ENCODE measurements at places on chromosomes 7 and 10.

DNA sequence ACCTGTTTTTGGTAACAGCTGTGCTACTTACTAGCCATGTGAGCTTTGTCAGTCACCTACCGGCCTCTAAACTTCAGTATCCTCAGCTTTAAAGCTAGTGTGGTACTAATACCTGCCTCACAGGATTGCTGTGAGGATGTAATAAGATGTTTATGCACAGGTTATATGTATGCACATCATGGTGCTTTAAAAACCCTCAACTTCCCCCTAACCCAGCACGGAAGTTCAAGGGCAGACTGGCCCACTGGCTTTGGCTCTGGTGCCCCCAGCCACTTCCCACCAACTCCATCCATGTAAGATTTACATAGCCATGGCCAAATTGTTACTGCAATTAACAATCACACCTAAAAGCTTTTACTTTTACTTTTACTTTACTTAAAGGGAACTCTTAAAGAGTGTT is 676.0 kb upstream of the GALNT17 start:
- no peak for DNase-seq

DNA sequence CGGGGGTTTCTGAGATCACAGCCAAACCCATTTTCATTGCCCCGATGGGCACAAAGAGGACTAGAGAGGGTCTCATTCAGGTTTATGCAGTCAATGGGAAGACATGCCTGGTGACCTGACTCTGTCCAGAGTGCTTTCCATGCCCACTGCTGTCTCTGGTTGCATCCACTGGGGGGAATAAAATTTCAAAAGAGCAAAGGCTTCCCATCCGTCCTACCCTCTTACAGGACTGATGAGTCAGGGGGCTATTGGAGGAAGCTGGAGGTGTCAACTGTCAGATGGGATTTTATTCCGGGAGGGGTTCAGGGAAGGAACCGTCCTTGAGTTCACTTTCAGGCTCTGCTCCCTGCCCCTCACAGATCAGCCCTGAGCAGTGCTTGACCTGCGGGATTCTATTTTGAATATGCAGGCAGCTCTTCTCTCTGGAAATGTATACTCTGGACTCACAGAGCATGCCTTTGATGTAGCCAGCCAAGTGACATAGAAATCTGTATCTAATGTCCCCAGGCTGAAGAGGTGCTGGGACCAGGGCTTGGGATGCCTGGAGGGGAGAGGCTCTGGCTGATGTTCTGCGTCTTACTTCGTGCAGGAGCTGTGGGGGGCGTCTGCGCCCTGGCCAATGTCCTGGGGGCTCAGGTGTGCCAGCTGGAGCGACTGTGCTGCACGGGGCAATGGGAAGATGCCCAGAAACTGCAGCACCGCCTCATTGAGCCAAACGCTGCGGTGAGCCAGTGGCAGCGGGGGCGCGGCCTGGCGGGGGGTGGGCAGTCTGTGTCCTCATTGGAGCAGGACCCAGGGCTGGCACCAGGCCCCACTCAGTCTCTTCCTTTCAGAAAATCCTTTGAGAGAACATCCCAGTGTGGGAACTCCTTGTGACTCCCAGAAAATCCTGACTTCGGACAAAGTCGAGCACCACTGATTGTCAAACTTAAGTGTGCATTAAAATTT is 12.0 kb downstream of the C10orf62 start:
- DNase-seq: no peak

- DNase-seq: no peak
Observed at GRCh38 chr10:118407777-118408176, 65.7 kb upstream of the FAM204A start.

DNA sequence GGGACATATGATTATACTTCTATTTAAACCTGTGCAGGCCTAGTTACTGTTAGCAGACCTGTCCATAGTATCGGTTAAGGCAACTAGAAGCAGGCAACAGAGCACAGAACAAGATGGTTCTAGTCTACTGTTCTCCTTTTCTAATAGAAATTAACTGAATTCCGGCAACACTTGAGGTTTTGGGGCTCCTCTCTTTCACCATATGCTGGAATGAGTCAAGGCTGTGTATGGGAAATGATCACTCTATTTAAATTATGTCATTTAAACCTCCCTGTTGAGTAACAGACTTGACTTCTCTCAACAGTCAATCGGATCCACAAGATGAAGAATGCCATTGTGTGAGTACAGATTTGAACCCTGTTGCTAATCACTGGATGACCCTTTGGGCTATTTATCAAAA is 6.2 kb upstream of the OTUD1 start:
- DNase-seq: no peak

- DNase-seq: no peak
Observed at GRCh38 chr7:46554688-46555422, 633.8 kb upstream of the IGFBP3 start.

DNA sequence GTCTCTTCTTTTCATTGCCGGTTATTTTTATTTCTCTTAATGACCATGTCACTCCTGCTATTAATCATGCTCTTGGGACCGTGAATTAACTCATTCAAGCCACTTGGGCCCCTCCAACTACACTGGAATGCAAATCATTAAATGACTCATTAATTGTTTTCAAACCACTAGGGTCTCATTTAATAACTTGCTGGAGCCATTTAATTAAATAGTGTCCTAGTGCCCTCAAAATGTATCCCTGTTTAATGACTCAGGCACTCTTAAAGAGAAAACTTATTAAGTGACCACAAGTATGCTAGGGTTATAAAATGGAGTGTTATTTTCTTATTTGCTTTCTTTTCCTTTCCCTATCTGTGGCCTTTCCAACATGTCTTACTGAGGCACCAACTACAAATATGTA is 73.0 kb downstream of the PLXDC2 start:
- no peak for DNase-seq

- DNase-seq: no peak
Observed at GRCh38 chr7:117088623-117089194, 135.4 kb downstream of the ST7 start.

DNA sequence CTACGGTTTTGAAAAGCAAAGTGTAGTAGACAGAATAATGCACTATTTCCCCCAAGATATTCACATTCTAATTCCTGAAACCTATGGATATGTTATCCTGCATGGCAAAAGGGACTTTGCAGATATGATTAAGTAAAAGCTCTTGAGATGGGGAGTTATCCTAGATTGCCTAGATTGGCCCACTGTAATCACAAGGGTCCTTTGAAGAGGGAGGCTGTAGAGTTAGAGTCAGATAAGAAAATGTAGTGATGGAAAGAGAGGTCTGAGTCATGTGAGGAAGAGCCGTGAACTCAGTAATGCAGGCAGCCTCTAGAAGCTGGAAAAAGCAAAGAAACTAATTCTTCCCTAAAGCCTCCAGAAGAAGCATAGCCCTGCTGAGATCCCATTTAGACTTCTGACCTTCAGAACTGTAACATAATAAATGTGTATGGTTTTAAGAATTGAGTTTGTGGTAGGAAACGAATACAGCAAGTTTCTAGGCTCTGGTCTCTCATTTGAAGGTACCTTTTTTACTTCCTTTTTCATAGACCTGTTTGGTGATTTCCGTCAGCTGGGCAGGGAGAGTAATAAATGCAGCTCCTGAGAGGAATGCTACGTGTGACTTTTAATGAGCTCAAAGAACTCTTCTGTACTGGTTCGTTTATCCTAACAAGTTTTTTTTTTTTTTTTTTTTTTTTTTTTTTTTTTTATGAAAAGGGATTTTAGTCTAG is 41.9 kb upstream of the NXPH1 start:
- DNase-seq: peak; percentile 7

DNA sequence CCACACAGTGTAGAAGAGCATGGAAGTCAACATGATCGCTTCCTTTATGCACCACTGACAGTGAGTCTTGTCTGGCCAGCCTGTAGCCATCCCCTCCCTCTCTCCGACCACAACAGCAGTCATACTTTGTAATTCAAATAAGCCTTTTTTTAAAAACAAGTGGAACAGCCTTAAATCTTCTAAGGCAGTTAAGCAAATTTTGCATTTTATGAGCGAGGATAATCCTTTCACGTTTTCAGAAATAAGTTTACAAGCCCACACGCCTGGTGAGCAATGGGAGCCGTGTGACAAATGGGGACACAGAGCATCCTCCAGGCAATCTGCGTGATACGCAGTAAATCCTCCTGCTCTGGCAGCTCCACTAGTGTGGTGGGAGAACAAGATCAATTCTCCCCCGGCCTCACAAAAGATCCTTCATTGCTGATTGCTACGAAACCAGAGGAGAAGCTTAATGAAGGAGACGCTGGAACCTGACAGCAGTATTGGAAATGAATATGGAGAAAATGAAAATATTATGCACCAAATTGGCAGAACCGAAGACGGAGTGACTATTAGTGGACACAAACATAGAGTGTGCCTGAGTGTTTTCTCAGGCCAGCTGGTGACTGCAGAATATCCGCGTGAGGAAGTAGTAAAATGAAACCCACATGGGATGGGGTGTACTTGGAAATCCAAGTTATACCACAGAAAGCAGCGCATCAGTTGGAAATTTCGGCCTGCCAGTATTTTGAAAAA is 104.2 kb upstream of the CDCA7L start:
- DNase-seq: peak; percentile 90

DNA sequence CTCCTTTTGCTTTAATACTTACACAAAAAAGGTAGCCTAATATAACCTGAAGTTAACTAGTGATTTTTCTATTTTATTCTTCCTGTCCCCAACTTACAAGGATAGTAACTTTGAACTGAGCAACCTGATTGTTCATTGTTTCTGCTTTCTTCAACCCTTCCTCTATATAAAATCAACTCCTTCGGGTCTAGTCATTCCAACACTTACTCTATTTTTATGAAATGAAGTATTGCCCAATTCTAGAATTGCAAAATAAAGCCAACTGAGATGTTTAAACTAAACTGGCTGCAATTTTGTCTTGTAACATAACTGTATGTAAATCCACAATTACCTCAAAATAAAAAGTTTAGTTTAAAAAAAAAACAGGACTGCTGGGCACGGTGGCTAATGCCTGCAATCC is 20.3 kb upstream of the DNA2 start:
- DNase-seq: no peak
